Activated naive CD8-positive, alpha-beta T cell treated with anti-CD3 and anti-CD28 coated beads, Interleukin-2, amount 10 ng/mL, durations not matched to agents 7 days and 5 days (primary cell): ENCODE measurements at places on chromosomes 3 and 15. TPM values are rescaled to one million over a fixed set of nuclear protein-coding genes. Genes with fewer than 3 reads are reported as not detected.

DNA sequence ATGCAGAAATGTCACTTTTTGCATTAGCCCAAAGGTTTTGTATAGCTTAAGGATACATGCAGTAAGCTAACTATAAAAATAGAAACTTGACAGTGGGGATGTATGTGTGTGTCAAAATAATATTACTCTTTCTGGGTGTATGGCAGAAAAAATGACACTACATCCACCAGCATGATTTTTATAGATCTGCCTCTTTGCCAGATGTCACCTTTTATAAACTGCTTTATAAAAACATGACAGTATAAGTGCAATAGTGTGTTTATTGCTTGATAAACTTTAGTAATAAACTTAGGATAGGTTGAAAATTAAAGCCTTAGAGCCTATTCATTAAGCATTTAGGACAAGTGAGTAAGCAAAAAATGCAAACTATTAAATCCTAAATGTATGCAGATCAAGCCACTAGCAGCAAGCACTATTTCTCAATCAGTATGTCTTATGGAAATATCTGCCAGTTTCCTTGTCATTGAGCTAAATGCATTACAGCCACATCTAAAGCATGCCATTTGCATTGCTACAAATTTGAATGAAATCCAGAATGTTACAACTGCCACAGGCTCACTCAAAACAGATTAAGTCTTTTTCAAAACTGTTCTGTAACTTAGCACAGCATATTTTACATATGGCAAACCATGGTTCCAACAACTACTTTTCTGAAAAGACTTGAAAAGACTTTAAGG is 935.0 kb downstream of the FHIT start:
- H3K27ac ChIP-seq, result no peak overlapping the region
- no peak for DNase-seq
- H3K4me3 ChIP-seq, result no peak overlapping the region
- no peaks in the 10 kb centered on the region for H3K27me3 ChIP-seq
- H3K4me1 ChIP-seq, result no peaks in the 10 kb centered on the region

GRCh38 chr3:180631317-180631716 is 29.4 kb downstream of the TTC14 start:
- peaks cover 5% of the 10 kb centered on the region for H3K36me3 ChIP-seq
- no peak for DNase-seq
- H3K27ac ChIP-seq, result no peak overlapping the region

- no peak overlapping the region for H3K27ac ChIP-seq
- H3K4me3 ChIP-seq, result no peak overlapping the region
- H3K27me3 ChIP-seq, result peaks cover 48% of the 10 kb centered on the region
- DNase-seq, result no peak
Observed at GRCh38 chr15:66039117-66039871, 170.0 kb downstream of the RAB11A start.

GRCh38 chr15:34984889-34985630 is 3.0 kb downstream of the ZNF770 start:
- DNase-seq, result no peak
- H3K27ac ChIP-seq, result peak overlapping the region; percentile 54
- peak overlapping the region; percentile 44 for H3K4me3 ChIP-seq
- H3K27me3 ChIP-seq, result no peaks in the 10 kb centered on the region
- H3K36me3 ChIP-seq, result peaks cover 18% of the 10 kb centered on the region

The GOLGA6L9 gene
- total RNA-seq, result 4.6 TPM

The MEGF11 gene
- total RNA-seq, result not detected

The PDIA5 gene
- total RNA-seq, result 7.1 TPM

DNA sequence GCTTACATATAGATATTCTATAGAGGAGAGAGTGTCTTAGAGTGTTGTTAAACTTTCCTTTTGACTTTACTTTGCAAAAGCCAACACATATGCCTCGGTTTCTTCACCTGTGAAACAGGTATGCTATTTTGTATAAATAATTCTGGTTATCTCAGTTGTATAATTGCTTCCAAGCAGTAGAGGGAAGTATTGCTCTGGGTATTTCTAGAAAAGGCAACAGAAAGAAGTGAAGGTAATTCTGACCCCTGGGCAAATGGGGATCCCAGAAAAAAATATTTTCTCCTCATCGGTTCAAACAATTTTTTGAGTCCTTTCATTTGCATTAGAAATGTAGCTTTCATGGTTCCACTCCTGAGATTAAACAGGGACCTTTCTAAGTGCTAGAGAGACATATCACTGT is 216.5 kb upstream of the SEMA6D start:
- H3K4me3 ChIP-seq, result no peak overlapping the region
- H3K36me3 ChIP-seq, result no peaks in the 10 kb centered on the region
- H3K4me1 ChIP-seq, result no peaks in the 10 kb centered on the region
- no peak overlapping the region for H3K27ac ChIP-seq
- DNase-seq, result no peak
- H3K27me3 ChIP-seq, result no peaks in the 10 kb centered on the region

GRCh38 chr15:96657096-96657495 is 326.6 kb downstream of the NR2F2 start:
- DNase-seq, result no peak
- no peak overlapping the region for H3K27ac ChIP-seq
- H3K4me3 ChIP-seq, result no peak overlapping the region
- H3K27me3 ChIP-seq, result peaks cover 2% of the 10 kb centered on the region
- no peaks in the 10 kb centered on the region for H3K36me3 ChIP-seq

GRCh38 chr3:50444213-50444612 is 59.2 kb downstream of the CACNA2D2 start:
- H3K4me3 ChIP-seq, result no peak overlapping the region
- peaks cover 6% of the 10 kb centered on the region for H3K4me1 ChIP-seq
- no peaks in the 10 kb centered on the region for H3K27me3 ChIP-seq
- H3K36me3 ChIP-seq, result no peaks in the 10 kb centered on the region

DNA sequence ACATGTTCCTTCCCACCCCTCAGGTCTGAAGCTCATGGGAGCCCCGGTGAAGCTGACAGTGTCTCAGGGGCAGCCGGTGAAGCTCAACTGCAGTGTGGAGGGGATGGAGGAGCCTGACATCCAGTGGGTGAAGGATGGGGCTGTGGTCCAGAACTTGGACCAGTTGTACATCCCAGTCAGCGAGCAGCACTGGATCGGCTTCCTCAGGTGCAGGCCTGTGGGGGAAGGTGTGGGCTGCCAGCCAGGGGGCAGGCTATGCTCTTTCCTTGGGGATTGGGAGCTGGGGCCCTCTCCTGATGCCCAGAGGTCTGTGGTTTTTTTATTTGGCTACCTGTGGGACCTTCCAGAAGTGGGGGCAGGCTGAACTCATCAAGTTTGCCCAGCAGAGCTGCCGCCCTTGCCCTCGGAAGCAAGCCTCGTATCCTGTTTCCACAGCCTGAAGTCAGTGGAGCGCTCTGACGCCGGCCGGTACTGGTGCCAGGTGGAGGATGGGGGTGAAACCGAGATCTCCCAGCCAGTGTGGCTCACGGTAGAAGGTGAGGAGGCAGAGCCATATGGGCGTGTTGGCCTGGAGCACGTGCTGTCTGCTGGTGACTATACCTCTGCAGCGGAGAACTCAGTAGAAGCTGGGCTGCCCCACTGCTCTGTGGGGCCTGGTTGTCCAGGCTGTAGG is 2.2 kb downstream of the TYRO3 start:
- no peak overlapping the region for H3K27ac ChIP-seq
- no peaks in the 10 kb centered on the region for H3K36me3 ChIP-seq
- no peak for DNase-seq
- peaks cover 16% of the 10 kb centered on the region for H3K4me1 ChIP-seq
- H3K27me3 ChIP-seq, result peaks cover 33% of the 10 kb centered on the region

GRCh38 chr3:139319428-139320402 is 24.1 kb upstream of the MRPS22 start:
- H3K4me1 ChIP-seq, result peaks cover 2% of the 10 kb centered on the region
- H3K27ac ChIP-seq, result no peak overlapping the region
- H3K36me3 ChIP-seq, result no peaks in the 10 kb centered on the region
- no peak for DNase-seq
